ENCODE measurements at places on chromosomes 1 and 21.
A peak's percentile ranks its signal among the peaks of the same experiment; 100 is the strongest.

GRCh38 chr1:117093870-117094621 lies 27.5 kb downstream of the TRIM45 start:
- DNase-seq, result no peak

DNA sequence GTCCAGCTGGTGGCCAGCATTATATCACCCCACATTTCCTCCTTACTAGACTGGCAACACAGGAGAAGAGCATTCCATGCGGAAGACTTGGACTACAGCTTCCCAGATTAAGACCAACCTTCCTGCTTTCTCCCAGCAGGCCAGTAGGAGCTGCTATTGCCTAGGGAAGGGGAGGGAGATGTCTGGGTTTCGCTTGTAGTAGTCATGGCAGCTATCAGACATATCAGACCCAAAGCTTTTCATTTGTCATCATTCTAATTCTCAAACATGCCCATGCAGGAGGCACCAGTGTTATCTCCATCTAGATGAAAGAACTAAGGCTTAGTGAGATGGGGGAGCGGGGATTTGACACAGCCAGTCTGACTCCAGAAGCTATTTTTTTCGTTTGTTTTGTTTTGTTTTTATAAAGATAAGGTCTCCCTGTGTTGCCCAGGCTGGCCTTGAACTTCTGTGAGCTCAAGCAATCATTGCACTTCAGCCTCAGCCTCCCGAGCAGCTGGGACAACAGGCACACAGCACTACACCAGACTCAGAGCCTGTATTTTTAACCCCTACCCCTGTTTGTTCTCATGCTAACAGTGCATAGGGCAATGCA lies 4.5 kb downstream of the PLA2G2A start:
- DNase-seq, result peak; percentile 49

- no peak for DNase-seq
Measured at GRCh38 chr1:173330149-173330951, 123.2 kb upstream of the TNFSF4 start.

DNA sequence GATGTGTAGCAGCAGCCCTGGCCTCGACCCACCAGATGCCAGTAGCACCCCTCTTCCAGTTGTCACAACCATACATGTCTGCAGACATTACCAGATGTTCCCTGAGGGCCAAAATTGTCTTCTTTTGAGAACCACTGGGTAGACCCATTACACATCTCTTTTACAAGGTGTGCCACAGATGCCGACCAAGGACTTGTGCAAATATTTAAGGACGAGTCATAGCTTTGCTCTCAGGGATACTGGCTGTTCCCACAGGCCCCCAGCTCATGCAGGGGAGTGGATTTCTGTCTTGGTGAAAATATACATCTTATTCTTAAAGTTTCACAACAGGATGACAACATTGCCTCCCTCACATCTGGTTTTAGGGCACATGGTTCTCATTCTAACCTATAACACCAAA lies 59.4 kb upstream of the ZBTB18 start:
- no peak for DNase-seq

- no peak for DNase-seq
Measured at GRCh38 chr1:37922767-37923550, 23.9 kb downstream of the INPP5B start.

DNA sequence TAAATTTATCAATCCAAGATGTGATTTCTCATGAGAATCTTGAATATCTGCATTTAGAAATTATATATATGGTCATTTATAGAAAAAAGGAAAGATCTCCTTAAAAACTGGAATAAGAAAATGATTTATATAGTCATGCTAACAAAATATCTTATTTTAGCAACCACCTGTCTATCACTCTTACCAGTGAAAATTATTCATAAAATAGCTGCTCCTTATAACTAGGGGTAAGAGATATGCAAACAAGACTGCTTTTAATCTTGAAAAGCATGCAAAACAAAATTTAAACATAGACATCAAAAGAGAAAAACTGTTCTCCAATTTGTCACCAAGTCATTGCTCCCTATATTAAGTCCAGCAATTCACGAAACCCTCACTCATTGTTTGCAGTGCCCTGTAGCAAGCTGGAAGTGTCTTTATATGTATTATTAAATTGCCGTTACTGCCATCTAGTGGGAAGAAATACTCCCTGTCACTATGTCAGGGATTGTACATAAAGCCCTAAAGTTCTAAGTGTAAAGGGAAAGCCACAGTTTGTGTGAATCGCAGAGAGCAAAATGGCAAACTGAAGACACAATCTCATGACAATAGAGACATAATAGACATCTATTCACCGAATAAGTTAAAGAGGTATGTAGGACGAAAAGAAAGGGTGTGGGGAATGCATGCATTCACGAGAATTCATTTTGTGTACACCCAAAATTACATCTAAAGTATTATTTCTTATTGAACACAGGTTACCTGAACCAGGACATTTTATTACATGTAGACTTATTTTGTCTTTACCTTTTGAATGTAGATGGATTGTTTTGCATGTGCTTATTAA lies 600.5 kb downstream of the USP25 start:
- no peak for DNase-seq

DNA sequence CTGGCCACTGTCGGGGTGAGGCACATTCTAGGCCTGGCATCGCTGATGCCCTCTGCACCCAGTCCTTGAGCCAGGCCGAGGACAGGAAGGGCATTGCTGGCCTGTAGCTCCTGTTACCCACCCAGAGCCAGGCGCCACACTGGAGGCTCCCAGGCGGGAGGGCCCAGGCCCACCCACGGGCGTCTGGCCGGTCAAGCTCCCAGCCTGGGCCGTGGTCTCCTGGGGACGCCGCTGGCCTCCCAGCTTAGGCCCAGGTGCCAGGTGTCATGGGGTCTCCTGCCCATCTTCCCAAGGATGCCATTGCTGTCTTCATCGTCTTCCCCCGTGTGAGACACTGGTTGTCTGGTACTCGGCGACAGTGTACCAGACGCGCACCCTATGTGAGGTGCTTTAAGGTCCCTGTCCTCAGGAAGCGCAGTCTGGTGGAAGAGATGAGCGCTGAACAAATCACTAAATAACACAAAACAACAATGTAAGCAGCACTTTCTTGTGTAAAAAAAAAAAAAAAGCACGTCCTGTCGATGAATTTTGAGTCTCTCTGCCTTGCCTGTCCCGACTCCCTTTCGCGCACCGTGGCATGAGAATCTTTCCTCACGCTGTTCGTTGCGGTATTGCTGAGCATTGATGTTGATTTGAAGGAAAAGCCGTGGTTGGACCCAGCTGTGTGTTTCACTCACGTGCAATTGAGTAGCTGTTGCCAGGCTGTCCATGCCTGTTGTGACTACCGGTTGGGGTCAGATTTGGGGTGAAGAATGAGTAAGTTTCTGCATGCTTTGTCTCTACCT lies 27.0 kb upstream of the TRAPPC10 start:
- DNase-seq, result no peak

- no peak for DNase-seq
Measured at GRCh38 chr1:104884939-104885338, 1135.2 kb downstream of the AMY1C start.
